ENCODE measurements at places on chromosomes 13 and 19. TPM values are rescaled to one million over a fixed set of nuclear protein-coding genes. Genes with fewer than 3 reads are reported as not detected.

SHC2 gene
- 8.9 TPM for total RNA-seq

NUFIP1 gene
- total RNA-seq: 6.4 TPM

PSG4 gene
- not detected for total RNA-seq

ZNF570 gene
- 20.9 TPM for total RNA-seq

NXNL1 gene
- total RNA-seq: not detected

STOML3 gene
- 0.25 TPM for total RNA-seq

SBNO2 gene
- total RNA-seq: 5.2 TPM

ZNF888 gene
- total RNA-seq: 3.0 TPM

PCP2 gene
- total RNA-seq: not detected

HCST gene
- not detected for total RNA-seq

S1PR5 gene
- total RNA-seq: under 0.01 TPM

PROSER1 gene
- total RNA-seq: 21.1 TPM

ZNF418 gene
- total RNA-seq: 35.9 TPM

ATP7B gene
- 7.6 TPM for total RNA-seq

CD209 gene
- 0.25 TPM for total RNA-seq

MEDAG gene
- 0.49 TPM for total RNA-seq
